OCI-LY7 (cell line): ENCODE measurements at places on chromosomes 7 and 10. TPM values are rescaled to one million over a fixed set of nuclear protein-coding genes. Genes with fewer than 3 reads are reported as not detected.

NPFFR1 gene
- not detected in 2 replicates for total RNA-seq

CYP26C1 gene
- total RNA-seq: 0.09 and 0.15 TPM in 2 replicates

TMEM225B gene
- total RNA-seq: 2.4 and 3.9 TPM in 2 replicates

PRLHR gene
- total RNA-seq: not detected in 2 replicates

SUV39H2 gene
- total RNA-seq: 58.0 and 58.2 TPM in 2 replicates

FAM241B gene
- total RNA-seq: not detected in 2 replicates

LIMK1 gene
- 59.7 and 67.3 TPM in 2 replicates for total RNA-seq

CDK14 gene
- total RNA-seq: 107 and 111 TPM in 2 replicates

SYPL1 gene
- total RNA-seq: 112 and 118 TPM in 2 replicates

AMPH gene
- not detected in 2 replicates for total RNA-seq
